AG09309 (cell line): ENCODE measurements at places on chromosomes 3 and 15.

GRCh38 chr3:160003520-160004128, 15.0 kb downstream of the IL12A start:
- DNase-seq: no peak

- DNase-seq: no peak
These were observed 10.0 kb upstream of the ELP6 start for GRCh38 chr3:47523310-47524073.

GRCh38 chr3:153339065-153339464, 177.0 kb downstream of the RAP2B start:
- no peak for DNase-seq

DNA sequence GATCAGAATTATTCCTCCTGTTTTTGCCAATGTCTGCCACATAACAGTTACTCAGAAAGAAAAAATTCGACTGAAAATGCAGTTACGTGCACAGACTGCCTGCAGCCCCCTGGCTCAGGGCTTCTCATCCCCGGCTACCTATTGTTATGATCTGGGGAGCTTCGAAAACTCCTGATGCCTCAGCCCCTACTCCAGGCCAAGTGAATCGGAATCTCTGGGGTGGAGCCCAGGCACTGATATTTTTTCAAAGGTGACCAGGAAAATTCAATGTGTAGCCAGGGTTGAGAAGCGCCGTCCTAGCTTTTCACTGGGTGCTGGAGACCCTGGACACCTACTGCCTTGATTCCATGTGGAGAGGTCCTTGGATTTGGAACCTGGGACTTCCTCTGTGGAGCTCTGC, 8.5 kb downstream of the ADAMTS17 start:
- DNase-seq: no peak

DNA sequence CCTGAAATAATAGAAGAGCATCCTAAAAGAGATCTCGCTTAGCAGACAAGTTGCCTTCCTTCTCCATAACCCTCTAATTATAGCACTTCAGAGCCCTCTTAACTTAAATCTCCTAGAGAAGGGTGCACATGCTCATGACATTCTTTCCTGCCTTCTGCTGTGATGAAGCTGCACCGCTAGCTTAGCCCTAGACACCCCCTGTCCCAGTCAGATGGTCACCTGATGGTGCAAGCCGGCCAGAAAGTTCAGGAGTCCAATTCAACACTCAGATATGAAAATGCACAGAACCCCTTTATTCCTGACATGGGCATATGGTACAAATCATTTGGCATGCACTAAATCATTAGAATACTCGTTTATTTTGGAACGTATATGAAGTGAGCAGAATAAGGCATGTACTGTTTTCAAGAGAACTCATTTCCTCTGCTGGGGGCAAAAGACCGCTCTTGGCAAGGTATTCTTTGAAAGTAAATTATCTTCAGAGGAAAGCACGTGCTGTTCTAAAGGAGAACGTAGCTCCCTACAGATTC, 420.4 kb upstream of the PROK2 start:
- DNase-seq: no peak

- DNase-seq: no peak
These were observed 132.6 kb upstream of the MEF2A start for GRCh38 chr15:99433026-99433756.

GRCh38 chr3:187943677-187944389, 198.6 kb upstream of the BCL6 start:
- no peak for DNase-seq

DNA sequence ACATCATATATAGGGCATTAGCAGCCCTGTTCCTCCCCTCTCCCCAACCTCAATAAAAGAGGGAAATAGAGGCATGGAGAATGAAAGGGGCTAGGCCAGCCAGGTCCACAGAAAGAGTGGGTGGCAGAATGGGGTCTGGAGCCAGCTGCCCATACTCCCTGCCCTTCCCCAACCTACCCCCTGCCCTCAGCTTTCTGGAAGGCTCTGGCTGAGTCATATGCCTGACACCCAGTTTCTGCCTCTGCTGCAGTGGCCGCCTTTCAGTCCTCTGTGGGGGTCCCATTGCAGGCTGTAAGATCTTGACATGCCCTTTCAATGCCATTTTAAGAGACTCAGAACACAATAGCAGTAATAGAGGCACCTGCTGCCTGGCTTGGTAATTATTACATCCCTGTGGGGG, 95.7 kb downstream of the LINGO1 start:
- DNase-seq: no peak

DNA sequence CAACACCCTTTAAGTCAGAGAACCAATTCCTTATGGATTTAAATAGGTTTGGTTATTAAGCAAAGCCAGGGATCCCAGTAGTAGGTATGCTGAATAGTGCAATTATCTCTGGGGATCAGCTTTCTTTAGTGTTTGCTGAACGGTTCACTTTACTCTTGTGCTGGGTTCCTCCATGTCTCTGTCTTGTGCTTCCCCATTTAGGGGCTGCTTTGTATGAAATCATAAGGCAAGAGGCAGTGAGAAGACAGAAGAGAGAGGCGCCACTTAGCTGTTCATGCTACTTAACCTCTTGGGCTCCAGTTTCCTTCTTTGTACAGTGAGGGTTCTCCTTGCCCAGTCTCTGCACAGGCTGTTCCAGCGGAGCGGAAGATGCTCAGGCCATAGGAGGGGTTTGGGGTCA, 3.5 kb downstream of the ST6GAL1 start:
- no peak for DNase-seq

- DNase-seq: no peak
These were observed at the start of gene CNTN6 for GRCh38 chr3:1092771-1093170. CNTN6 (plus strand) TSS chr3:1093024; CDS start chr3:1148009, 54,985 bp downstream.

DNA sequence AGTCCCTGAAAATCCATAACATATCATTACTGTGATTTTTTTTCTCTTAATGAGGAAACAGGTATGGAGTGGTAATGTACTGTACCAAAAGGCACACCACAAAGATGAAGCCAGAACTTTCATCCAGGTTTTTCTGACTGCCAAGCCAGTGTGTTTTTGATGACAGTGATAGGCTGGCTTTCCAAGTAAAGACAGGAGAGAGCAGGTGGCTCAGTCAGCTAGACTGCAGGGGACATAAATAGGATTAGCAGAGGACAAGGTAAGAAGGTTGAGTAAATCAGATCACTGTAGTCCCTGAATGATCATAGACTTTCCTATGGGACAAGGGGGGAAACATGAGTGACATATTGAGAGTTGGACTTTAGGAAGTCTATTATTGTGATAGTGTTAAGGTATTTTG, 127.9 kb downstream of the GADL1 start:
- DNase-seq: no peak

DNA sequence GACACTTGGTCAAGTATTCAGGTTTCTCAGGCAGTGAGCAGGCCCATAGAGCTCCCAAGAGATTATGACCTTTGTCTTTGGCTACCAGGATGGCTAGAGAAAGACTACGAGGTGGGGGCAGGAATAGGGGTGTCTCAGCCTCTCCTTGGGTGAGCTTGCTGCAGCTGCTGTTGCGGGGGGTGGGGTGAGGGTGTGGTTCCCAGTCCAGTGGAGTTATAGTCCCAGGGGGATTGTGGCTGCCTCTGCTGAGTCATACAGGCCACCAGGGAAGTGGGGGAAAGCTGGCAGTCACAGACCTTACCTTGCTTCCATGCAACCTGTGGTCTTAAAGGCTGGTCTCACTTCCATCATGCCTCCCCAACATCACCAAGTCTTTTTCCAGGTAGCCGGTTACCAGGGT, 31.7 kb downstream of the ATP2C1 start:
- DNase-seq: no peak

DNA sequence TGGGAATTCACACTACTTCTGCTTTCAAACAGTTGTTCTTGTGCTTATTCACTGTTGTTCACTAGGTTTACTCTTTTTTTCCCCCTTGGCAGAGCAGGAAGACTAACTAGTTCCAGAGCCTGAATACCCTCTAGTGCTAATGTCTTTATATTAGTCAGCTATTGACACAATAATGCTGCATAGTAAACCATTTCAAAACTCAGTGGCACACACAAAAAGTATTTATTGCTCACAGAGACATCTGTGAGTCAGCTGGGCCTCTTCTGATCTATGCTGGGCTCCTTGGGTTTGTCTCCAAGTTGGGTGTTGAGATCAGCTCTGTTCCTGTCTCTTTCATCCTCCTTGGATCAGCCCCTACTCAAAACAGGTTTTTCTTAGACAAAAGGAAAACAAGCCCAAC, 51.1 kb downstream of the RSRC1 start:
- DNase-seq: peak; percentile 81

GRCh38 chr3:42652611-42653302, 740 bp upstream of the ZBTB47 start:
- no peak for DNase-seq

DNA sequence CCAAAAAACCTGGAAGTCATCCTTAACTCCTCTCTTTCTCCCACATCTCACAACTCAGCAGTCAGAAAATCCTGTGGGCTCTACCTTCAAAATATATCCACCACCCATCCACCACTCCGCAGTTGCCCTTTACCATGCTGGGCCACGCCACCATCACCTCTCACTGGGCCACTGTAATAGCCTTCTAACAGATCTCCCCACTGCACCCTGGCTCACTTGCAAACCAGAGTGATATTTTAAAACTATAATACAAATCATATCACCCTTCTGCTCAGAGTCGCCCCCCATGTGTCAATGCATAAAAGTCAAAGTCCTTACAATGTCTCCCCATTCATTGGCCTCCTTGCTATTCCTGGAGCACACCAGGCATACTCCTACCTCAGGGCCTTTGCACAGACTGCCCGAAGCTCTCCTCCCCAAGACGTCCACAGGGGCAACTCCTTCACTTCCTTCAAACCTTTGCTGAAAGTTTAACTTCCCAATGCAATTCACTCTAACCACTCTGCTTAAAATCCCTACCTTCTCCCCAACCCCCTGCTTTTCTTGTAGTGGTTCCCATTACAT, 1.5 kb upstream of the LIPC start:
- no peak for DNase-seq

DNA sequence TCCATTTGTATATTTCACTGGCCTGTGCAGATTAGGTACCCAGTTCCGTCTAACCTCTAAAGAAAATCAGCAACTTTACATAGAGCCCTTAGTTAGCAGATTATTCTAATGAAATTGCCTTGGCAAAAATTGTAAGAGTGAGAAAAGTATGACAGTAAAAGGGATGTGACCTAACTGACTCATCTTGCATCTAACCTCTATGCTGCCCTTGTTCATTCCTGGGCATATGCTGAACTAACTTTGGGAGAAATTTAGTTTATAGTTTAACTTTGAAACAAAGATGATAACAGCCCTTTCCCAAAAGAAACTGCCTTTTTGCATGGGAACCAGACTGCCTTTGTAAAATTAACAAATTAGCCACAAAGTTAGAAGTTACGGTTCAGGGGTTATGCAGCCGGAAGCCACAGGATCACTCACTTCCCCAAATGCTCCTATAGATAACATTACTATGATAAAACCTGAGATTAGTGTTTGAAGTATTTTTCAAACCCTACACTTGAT, 839.8 kb upstream of the ALCAM start:
- no peak for DNase-seq

GRCh38 chr15:99613887-99614647, 48.3 kb downstream of the MEF2A start:
- DNase-seq: peak; percentile 34

DNA sequence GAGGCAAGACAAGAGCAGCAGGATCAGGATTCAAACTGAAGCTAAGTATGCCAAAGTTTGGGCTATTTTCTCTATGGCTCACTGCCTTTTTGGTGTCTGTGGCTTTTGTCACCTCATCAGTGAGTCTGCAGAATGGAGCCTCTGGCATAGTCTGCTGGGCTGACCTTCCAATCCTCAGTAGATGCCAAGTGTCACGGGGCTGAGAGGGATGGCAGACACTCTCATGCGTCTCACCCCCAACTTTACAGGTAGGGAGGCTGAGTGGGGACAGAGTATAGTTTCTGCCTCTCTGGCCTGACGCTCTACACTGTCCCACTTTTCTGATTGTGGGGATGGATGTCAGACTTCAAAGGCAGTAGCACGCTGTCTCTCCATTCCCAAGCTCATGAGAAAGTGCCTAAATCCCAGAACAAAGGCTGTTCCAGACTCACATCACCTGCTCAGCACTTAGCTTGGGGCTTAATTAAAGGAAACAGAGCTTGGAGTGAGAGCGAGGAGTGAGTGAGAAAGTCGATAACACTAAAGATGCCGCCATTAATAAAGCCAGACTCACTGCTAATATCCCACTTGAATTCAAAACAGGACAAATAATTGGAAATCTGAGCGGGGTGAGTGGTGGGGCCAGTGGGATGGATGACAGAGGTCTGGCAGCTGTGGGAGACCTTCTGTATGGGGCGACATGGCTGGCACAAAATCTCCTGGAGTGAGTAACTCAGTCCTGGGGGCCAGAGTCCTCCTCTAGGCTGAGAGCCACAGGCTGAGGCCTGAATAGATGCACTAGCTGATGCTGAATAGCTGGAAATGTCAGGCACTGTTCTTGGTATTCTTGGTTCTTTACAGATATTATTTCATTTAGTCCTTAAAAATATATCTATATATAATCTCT, 78.4 kb upstream of the MRPS22 start:
- DNase-seq: no peak

- no peak for DNase-seq
These were observed 29.1 kb downstream of the LOXL1 start for GRCh38 chr15:73955326-73955725.

DNA sequence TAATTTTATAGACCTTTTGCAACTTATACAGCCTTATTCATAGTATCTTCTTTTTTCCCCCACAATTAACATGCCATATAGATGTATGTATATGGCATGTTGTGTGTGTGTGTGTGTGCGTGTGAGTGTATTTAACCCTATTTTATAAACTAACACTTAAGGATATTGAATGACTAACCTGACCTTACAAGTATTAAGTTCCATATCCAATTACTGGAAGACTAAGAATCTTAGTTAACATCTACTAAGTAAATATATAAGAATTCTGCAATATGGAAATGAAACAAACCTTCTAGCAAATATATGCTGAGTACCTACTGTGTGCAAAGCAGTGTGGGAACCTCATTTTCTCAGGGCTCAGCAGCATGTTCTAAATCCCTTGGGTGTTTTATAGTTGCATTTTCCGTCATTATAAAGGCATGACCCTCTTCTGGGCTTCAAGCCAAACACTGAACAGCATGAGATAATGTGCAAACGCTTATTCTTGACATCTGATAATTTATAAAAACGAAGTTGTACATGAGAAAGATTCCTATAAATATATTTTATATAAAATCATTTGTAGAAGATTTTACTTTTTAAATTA, 105.5 kb downstream of the NLGN1 start:
- DNase-seq: peak; percentile 37

DNA sequence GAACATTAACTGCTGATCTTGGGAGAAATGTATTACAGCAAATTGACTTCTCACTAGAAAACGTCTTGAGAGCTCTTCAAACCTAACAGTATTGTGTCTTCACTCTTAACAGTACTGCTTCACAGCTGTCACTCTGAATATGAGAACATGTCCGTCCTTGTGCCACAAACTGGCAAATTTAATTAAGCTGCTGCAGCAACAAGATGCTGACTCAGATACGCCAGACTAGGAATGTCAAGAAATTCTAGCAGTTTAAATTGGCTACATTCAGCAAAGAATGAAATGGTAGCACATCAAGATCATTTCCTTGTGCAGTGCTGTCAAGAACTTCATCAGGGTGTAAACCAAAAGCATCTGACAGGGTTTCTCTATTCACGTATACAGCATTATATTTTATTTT, 7.6 kb downstream of the ICE2 start:
- DNase-seq: no peak
